ENCODE measurements at places on chromosomes 5 and 9.
A peak's percentile ranks its signal among the peaks of the same experiment; 100 is the strongest.

DNA sequence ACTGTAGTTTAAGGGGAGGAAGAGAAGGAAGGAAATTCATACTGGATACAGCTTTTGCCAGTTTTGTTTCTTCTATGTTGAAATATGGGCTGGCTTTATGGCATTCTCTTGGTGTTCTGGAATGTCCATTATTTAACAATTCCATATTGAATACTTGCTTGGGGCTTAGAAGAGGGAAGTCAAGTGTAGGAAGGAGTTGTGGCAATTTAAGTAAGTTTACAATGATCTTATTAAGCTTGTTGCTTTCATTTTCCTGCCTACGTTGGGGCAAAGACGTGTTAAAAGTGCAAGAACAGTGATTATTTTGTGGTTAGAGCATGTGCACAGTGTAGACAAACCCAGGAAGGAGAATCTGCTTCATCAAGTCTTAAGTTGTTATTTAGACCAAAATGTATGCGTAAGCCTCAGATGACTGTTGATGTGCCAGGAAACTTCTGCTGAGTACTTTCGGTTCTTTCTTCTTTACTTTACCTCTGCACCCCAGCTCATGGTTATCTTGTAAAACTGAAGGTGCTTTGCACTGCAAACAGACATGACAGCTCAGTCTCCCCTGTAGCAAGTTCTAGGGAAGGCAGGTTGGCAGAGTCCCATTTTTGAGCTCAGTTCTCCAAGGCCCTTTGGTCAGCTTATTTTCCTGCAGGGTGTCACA is 75.8 kb downstream of the F2RL2 start:
- DNase-seq: peak; percentile 55

DNA sequence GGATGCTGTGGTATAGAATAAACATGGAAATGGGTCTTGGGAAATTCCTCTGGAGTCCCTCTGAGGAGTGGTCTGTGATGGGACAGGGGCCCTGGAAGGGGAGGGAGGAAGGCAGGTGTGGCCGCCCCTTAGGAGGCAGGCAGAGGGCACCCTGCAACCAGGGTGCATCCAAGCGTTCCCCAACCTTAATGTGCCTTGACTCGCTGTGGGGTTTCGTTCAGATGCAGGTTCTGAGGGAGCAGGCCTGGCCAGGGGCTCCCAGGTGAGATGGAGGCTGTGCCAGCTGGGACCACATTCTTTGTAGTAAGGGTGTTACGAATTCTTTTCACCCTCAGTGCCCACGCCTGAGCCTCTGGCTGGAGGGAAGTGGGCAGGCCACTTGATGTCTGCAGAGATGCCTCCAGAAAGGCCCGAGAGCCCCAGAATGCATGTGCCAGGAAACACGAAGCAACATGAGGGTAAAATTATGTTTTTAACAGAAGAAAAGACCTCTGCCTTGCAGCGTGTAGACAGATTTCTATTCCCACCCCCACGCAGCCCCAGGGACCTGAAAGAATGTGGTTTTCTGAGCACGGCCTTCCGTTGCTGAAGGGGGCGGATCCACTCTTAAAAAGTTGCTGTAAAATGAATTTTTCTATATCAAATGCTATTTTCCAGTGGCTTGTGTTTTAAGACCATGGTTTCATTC is 150.4 kb upstream of the IER5L start:
- DNase-seq: no peak

DNA sequence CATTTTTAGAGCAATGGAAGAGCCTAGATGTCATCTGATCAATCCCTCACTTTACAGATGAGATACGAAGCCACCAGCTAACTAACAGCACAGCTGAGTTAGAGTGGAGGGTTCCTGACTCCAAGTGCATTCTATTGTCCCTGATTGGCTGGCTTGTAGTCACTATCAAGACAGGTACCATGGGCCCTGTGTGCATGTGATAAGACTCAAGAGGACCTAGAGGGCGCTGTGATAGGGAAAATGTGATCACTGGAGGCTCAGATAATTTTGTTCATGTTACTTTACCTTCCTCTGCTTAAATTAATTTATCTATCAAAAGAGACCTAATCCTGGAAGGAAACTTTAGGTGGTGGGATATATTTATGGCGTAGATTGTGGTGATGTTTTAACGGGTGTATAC is 19.5 kb upstream of the SNAPC3 start:
- DNase-seq: no peak

GRCh38 chr5:171852255-171852681 is 66.7 kb downstream of the SMIM23 start:
- DNase-seq: no peak

DNA sequence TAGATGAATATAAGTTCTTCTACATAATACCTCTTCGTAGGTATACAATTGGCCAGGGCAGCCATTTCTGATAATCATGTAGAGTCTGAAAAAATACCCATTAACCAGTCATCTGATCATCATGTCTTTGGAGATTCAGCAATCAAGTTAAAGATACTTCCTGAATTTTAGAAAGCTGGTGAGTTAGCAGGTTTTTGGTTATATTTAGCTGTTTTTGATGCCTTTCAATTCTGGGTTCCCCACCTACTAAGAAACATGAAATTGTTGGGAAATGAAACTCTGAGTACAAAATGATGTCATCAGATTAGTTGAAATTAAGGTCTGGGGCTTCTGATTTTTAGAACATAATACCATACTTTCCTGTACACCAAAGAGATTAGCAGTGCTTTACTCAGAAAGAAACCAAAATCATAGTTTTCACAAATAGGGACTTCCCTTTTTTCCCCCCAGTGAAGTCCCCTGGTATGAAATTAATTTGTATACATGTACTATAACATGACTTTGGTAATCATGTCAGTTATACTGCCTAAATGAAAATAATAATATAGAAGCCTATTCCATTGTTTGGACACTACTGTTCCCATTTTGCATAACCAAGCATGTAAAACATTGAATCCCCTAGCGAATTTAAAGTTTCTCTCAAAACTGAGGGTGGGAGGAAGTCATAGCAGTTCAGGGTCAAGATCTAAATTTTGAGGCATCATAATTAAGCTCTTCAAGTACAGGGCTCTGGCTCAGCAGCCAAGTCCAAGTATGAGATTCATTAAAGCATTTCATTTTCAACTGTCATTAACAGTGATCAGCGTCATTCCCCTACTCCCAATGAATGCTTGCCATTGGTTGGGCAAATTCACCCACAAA is 17.9 kb downstream of the PRLR start:
- DNase-seq: peak; percentile 59

DNA sequence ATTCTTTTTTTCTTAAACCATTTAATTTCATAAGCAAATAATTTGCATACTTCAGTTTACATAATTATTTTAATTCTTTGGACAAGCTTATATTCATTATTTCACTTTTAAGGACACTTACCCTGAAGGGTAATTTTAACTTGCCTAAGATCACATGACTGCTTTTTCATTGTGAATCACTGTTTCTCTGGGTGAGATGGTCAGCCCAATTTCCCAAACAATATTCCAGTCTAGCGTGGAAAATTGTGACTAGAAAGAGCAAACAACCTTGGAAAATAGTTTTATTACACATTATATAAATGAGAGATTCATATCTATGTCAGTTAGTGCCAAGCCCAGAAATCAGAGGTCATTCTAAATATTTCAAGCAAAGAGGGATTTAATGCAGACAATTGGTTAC is 21.4 kb upstream of the JAKMIP2 start:
- no peak for DNase-seq

GRCh38 chr5:7548596-7548995 is 152.7 kb downstream of the ADCY2 start:
- DNase-seq: no peak

DNA sequence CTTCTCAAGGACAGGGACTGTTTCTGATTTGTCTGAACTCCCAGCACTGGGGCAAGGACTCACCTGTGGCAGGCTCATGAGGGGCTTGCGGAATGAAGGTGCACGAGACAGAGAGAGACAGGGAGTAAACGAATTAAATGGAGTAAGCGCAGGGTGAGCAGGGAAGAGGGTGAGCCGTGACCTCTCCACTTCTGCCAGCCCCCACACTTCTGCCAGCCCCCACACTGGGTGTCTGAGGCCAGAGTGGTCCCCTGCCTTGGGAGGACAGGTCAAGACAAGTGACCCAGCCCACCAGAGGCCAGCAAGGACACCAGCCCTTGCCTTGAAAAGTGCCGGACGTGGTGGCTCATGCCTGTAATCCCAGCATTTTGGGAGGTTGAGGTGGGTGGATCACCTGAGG is 37.2 kb downstream of the DAB2IP start:
- DNase-seq: no peak

DNA sequence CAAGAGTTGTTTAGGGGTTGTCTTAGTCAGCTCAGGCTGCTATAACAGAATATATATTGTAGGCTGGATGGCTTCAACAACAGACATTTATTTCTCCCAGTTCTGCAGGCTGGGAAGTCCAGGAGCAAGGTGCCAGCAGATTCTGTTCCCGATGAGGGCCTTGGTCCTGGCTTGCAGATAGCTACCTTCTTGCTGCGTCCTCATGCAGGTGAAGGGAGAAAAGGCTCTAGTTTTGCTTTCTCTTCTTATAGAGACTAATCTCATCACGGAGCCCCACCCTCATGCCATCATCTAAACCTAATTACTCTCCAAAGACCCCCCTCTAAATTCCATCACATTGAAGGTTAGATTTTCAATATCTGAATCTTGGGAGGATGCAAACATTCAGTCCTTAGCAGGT is 246.0 kb upstream of the ANKRD55 start:
- no peak for DNase-seq

DNA sequence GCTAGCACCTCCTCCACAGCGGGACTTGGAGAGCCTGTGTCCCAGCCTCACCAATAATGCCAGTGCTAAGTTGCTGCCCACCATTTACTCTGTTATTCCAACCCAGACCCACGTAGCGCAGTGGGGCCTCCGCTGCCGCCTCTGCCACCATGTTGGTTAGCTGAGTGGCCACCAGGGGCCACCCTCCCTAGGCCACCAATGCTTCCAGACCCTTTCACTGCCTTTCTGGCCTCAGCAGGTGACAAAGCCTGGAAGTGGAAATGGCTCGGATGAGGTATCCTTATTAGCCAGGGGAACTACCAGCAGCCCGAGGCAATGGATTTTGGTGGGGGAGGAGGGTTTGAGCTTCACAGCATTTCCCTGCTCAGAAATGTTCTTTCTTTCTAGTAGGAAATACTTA is 110.1 kb downstream of the OSTF1 start:
- DNase-seq: no peak

GRCh38 chr9:134592819-134593200 is 48.8 kb upstream of the COL5A1 start:
- no peak for DNase-seq

All from GM06990 (cell line).